ENCODE measurements at places on chromosomes 4 and X.

DNA sequence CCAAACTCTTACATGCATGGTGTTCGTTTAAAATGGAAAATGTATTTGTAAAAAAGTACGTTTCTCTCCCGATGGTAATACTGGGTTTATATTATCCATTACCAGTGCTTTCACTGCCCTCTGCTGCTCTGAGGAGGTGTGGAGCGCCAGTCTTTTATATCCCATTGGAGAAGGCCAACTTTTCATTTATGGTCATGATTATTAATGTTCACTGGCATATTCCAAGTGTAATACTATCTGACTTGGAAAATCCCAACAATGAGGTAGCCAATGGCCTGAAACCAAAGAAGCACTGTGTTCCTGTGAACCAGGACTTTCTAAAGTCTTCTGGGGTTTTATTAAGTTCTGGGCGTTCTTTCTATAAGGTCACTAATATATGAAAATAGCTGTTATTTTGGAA, 80.7 kb downstream of the SYNPO2 start:
- DNase-seq, result peak; percentile 28

DNA sequence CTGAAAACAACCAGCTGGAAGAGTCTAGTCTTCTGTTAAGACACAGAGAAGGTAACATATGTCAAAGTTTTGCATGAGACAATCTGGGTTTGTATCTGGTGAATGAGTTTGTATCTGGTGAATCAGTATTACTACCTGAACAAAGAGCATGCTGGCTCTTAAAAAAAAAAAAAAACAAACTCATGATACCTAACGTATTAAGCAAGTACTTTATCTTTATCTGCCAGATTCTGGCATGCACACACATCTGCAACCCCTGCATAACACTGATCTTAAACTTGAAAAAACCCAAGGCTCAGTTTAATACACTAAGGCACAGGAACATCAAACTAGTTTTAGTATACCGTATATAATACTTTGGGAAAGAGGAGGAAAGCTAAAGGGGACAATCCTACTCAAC, 5.8 kb downstream of the YTHDC1 start:
- peak; percentile 11 for DNase-seq

DNA sequence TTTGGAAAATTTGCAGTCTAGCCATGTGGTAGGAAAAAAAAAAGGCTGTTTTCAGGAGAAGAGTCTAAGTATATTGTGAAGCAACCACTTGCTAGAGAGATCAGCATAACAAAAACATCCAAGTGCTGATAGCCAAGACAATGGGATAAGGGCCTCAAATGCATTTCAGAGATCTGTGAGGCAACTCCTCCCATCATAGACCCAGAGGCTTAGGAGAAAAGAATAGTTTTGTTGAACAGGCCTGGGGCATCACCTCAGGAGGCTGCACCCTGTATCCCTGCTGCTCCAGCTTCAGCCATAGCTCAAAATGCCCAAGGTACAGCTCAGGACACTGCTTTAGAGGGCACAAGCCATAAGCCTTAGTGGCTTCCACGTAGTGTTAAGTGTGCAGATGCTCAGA, 13.6 kb upstream of the GPR174 start:
- no peak for DNase-seq

DNA sequence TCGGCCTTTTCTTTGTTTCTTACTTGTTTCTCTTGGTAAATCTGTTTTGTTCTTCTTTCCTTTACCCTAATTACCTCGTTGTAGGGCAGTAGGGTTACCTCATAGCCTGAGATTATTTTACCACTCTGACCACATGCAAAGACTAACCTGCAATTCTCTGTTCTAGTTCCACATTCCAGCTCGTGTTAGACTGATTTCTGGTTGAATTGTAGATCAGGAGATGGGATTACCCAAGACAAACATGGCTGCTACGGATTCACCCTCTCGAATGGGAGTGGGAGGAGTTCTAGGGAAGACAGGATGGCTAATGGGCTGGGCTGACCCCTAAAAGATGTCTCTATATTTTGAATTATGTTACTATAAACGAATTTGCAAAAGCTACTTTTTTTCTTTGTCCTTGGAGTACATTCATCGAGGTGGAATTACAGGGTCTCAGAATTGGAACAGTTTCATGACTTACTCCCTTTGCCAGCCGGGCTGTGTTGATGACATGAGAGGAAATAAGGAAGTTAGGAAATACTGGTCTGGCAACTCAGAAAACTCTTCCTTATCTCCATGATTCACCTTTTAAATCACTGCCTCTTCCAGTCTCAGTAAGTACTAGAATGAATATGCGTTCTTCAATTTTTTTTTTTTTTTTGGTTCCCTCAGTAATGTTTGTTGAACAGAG, 36.7 kb upstream of the FBXW7 start:
- no peak for DNase-seq

GRCh38 chrX:23826216-23826615, 43.2 kb downstream of the SAT1 start:
- DNase-seq, result no peak

DNA sequence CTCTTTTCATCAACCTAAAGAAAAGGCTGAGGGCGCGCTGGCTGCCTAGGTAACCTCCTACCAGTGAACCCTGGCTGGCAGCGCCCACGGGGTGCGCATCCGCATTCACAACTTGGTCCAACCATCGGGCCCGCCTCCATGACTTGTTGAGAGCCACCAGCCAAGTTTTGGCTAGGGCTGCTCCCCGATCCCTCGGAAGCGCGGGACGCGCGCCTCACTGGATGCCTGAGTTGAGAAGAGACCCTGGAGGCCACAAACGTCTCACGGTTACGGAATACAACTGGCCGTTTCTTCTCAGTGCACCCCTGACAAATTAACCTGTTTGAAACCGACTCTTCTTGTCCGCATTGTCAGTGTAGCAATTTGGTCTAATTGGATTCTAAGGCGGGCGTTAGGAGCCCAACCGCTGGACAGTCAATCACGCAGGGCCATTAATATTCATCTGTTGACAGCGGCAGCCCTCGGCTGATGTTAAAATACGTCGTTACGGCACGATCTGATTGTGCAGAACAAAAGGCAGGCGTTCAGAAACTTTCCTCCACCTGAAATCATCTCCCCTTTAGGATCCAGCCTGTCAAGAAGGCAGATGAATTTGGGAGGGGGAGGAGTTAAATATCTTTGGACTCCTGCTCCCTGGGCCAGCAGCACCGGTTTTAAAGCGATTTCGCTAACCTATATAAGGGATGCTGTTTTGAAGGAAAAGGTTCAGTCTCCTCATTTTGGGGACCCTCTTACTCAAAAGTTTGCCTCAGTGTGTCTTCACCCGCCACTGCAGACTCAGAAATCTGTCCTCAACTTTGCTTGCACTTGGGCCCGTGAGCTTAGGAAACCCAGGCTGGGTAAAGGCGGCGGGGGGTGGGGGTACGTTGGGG, 1.2 kb downstream of the GPC3 start:
- DNase-seq, result no peak

All from K562 (cell line).